ENCODE measurements at places on chromosomes 5 and 9.
A peak's percentile ranks its signal among the peaks of the same experiment; 100 is the strongest.

DNA sequence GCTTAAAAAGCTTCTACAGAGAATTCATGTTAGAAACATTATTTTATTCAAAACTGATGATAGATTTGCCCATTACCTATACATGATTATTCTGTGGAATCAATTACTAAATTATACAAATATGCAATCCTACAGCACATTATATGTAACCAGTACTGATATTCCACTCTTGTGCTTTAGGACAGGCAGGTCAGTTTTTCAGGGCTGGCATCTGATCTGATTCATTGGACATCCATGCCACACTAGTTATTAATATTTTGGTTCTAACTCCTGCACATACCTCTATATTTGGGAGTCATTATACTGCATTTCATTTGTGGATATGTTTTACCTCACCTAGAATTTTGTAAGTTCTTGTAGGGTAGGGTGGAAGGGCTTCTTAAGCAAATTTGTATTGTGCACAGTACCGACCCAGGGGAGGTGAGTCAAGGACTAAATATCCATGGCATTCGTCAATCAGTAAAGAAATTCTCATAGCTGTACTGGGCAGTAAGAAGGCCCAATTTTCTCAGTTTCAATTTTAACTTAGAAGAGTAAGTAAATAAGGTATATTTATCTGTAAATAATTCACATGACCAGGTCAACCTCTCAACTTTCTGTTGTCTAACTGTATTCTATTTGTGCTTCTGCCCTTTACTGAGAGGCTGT is 33.5 kb downstream of the ELOVL7 start:
- no peak for DNase-seq

GRCh38 chr5:76175051-76175666 is 92.0 kb downstream of the SV2C start:
- peak; percentile 49 for DNase-seq

DNA sequence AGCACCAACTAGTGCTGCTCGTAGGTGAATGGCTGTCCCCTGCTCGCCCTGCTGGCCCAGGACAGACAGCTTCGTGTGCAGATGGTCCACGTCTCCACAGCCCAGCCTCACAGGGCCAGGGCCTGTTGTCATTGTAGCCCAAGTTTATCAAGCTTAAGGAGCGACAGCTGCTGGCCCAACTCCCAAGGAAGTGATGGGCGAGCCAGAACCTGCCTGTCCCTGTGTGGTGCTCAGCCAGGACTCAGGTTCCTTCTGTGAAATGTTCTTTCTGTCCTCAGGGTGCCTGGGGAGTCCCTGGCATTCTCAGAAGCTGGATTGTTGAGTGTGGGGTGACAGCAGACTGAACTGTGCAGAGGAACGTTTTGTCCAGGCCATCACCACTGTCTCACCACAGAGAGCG is 16.4 kb downstream of the TRIP13 start:
- DNase-seq, result no peak

GRCh38 chr9:137025517-137025966 is 2.5 kb downstream of the ABCA2 start:
- no peak for DNase-seq

- DNase-seq, result no peak
These were observed 11.1 kb upstream of the SHOC1 start for GRCh38 chr9:111805830-111806241.

GRCh38 chr5:141338538-141339306 is at the start of gene PCDHGA2:
Gene PCDHGA2, plus strand, starts transcription at chr5:141338760.
- no peak for DNase-seq

- peak; percentile 86 for DNase-seq
These were observed 7.7 kb upstream of the CFAP157 start for GRCh38 chr9:127698985-127699670.

- DNase-seq, result no peak
These were observed 72.9 kb downstream of the SEC61B start for GRCh38 chr9:99294850-99295461.

- DNase-seq, result no peak
These were observed 73.0 kb upstream of the IL17B start for GRCh38 chr5:149452007-149452664.

DNA sequence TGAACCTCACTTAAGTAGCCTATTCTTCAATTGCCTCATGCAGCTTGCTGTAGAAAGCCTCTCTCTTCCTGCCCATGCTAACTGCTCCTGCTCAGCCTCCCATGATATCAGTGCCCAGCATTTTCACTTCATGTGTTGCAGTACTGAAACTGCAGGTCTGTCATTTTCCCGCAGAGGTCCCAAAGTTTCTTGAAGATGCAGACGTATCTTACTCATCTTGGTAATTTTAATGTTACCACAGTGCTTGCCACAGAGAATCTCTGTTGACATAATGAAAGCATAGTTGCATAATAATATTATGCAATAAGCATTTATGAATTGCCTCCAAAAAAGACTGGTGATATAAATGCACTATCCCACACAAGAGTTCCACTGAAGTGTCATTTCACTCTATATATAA is 561.1 kb upstream of the DAP start:
- DNase-seq, result no peak

DNA sequence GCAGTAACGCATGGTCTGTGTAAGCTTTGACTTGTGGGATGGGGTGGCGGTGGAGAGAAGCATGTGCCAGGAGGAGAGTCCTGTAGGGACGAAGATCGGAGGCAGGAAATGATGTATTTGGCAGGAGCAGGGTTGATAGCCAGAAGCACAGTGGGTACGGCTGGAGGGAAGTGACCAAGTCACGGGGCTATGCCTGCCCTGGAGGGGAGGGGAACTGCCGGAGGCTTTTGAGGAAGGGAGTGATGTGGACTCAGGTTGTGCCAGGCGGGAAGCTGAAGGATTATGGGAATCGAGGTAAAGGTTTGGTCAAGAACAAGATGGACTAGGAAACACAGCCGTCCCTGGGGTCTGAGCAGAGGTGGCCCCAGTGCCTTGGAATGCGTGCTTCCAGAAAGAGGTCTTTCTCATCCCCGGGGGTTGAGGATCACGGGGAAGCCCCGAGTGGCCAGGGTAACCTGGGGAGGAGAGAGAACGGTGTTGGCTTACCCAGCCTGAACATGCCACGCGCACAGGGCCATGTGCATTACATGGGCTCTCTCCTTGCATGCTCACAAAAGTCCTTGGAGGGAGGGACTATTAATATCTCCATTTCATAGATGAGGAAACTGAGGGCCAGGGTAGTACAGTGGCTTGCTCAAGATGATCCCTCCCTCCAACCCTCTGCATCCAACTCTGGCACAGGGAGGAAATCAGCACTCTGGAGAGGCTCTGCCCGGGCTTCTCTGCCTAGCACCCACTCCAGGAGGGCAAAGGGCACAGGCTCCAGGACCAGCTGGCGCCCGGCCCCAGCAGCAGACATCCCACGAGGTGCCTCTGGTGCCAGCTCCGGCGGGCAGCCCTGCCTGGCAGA is 253.8 kb downstream of the PBX3 start:
- no peak for DNase-seq

- no peak for DNase-seq
These were observed 46.8 kb upstream of the NRARP start for GRCh38 chr9:137348769-137349470.

- DNase-seq, result no peak
These were observed 66.3 kb downstream of the RAPGEF1 start for GRCh38 chr9:131673531-131673930.

- no peak for DNase-seq
These were observed 28.5 kb upstream of the NKD2 start for GRCh38 chr5:980001-980588.

DNA sequence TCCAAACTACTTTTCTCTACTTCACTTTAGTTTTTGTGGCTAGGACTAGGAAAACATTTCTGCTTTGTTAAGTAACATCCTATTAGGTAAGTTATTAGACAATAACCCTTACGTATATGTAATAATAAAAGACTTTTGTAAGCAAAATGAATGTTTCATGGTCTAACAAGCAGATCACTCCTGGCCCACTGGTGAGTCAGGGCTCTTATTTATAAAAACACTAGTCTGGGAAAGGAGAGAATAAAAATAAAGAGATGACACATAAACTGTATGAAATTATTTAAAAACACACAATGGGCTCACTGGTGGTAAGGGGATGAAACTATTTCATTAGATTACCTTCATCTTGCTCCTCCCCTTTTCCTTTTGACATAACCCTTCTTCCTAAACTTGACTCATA is 2212.2 kb upstream of the ACO1 start:
- DNase-seq, result no peak

DNA sequence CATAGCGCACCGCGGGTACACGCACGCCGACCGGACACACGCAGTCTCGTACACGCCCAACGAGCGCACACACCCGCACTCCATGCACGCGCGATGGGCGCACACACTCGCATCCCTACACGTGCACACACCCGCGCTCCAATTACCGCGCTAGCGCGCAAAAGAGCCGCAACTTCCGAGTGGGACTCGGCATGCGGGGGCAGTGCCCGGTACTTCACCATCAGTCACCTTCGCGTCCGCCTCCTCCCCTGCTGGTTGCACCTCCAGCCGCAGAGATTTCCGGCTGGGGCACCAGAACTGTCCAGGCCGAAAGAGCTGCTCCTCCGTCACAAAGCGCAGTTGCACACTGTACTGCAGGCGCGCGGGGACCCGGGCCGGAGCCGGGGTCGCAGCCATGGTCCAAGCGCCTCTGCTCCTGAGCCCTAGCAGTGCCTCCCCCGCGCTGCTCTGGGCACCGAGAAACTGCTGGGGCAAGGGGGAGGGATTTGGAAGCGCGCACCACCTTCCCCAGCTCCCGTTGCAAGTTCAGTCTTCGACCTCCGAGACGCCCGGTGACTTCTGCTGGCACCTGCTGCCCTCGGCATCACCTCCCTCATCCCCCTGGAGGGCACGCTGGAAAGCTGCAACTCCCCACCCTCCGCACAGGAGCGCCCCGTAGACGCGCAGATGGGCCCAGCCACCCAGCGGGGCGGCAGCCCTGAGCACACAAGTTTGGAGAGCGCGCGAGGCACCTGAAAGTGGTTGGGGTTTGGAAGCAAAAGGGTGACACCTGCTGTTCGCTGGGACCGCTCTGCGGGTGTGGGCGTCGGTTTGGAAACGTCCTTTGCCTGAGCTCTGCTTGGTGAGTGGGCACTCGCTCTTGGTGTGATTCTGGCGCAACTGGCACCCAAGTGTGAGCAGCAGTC is 337.4 kb upstream of the PUM3 start:
- peak; percentile 17 for DNase-seq

DNA sequence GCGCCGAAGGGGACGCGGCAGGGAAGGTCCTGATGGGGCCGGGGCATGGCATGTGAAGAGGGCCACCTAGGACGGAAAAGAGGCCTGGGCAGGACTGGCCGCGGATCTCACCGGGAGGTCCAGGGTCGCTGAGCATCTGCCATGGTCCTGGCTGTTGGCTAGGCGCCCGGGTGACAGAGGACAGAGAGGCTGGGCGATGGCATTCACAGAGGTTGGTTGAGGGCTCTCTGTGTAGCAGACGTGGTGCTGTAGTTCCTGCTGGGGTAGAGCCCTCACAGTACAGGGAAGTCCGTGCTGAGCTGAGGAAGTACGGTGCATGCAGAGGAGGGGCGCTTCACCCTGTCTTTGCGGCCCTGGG is 427 bp downstream of the PCYOX1L start:
- peak; percentile 30 for DNase-seq

- DNase-seq, result no peak
These were observed 20.8 kb downstream of the AMBP start for GRCh38 chr9:114057161-114057885.

Data from CD4-positive, alpha-beta T cell treated with Interleukin-6 at 100 ng/mL for 8 hours (primary cell).